Thymus (tissue), 14 donors: ENCODE measurements at places on chromosomes 6 and 20. TPM values are rescaled to one million over a fixed set of nuclear protein-coding genes. Genes with fewer than 3 reads are reported as not detected.

CDC5L gene
- 12.7 TPM for polyA plus RNA-seq

C6orf163 gene
- 1.5 TPM for polyA plus RNA-seq

RIPK1 gene
- polyA plus RNA-seq: 25.2 TPM

SRSF3 gene
- polyA plus RNA-seq: 299 TPM

CLDN20 gene
- not detected for polyA plus RNA-seq

MATN4 gene
- 0.14 TPM for polyA plus RNA-seq

NQO2 gene
- 21.7 TPM for polyA plus RNA-seq

RUNX2 gene
- 7.1 TPM for polyA plus RNA-seq

HLA-DQA1 gene
- 358 TPM for polyA plus RNA-seq

PSMA7 gene
- polyA plus RNA-seq: 264 TPM

PACSIN1 gene
- 1.2 TPM for polyA plus RNA-seq

MDN1 gene
- 37.6 TPM for polyA plus RNA-seq

GJE1 gene
- not detected for polyA plus RNA-seq
